ENCODE measurements at places on chromosomes 6 and 20.

DNA sequence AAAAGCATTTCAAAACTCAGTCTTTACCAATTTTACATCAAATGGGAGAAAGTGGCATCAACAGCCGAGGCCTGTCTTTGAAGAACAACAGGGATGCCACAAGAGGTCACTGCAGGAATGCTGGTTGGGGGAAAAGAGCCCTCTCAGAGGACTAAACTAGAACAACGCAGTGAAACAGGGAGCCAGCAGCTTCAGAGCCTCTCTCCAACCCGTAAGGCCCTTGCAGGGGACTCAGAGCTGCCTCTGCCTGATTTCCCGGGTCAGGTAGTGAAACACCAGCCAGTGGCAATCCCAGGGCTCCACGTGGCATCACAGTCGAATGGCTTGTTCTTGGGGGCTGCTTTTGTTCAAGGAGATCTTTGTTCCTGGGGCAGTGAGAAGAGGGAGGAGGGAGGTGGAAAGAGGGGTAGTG is 55.0 kb upstream of the KCNK16 start:
- peak; percentile 75 for DNase-seq

GRCh38 chr20:43408848-43409576 is 48.7 kb upstream of the SRSF6 start:
- DNase-seq = peak; percentile 50

- no peak for DNase-seq
Observed at GRCh38 chr6:8383584-8383983, 51.8 kb downstream of the SLC35B3 start.

GRCh38 chr20:57118107-57118769 is 148.2 kb downstream of the BMP7 start:
- no peak for DNase-seq

DNA sequence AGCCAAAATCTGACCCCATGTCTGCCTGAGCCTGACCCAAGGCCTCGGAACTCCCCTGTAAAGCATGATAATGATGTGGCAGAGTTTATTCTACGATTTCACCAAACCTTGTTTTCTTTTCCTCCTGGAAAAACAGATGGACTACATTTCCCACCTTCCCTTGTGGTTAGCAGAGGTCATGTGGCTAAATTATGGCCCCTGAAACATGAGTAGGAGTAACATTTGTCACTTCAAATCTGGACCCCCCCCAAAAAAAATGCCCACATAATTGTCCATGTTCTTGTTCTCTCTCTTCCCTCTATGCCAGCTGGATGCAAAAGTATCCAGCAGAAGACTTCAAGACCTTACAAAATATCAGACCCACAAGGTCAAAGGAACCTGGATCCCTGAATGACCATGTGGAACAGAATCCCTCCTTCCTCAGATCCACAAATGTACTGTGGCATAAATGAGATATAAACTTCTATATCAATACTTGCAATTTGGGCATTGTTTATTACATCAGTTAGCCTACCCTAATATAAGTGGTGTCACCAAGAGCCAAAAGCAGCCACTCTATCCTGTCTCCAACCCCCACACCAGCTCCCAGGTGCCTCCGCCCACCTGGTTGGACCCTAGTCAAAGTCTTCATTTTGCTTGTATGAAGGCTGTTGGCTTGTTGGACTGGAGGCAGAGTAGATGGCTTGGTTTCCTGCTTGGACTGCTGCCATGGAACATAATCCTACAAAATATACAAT is 1.4 kb downstream of the C20orf96 start:
- DNase-seq = no peak

- peak; percentile 85 for DNase-seq
Observed at GRCh38 chr6:12010635-12011275, 1.4 kb upstream of the HIVEP1 start.

DNA sequence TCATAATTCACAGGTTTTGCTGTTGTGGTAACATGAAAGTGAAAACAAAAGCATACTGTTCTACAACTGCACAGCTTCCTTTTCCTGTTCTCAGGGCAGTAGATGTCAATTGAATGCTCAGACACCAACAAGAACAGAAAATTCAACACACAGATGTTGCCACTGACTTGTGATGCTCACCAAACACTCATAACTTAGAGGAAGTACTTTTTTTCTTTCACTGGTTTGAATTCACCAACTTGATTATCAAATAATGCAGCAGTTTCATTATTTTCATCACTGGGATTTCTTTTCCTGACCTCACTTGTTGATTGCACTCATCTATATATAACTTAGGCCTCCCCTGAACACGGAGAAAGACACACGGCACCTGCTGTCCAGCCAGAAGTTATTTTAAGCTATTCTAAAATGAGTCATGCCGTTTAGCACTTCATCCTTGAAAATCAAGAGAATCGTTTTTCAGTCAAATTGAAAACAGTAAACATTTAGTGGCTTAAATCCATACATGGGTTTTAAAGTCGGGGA is 949 bp downstream of the TXLNB start:
- peak; percentile 61 for DNase-seq

- peak; percentile 50 for DNase-seq
Observed at GRCh38 chr6:116531675-116532570, 13.6 kb downstream of the TRAPPC3L start.

- no peak for DNase-seq
Observed at GRCh38 chr6:75611702-75612375, 10.2 kb downstream of the SENP6 start.

- DNase-seq = peak; percentile 100
Observed at GRCh38 chr20:58127701-58128111, 100.7 kb downstream of the ANKRD60 start.

- no peak for DNase-seq
Observed at GRCh38 chr6:12467706-12468670, 177.8 kb downstream of the EDN1 start.

GRCh38 chr6:90124874-90125510 is 171.7 kb downstream of the BACH2 start:
- DNase-seq = no peak

DNA sequence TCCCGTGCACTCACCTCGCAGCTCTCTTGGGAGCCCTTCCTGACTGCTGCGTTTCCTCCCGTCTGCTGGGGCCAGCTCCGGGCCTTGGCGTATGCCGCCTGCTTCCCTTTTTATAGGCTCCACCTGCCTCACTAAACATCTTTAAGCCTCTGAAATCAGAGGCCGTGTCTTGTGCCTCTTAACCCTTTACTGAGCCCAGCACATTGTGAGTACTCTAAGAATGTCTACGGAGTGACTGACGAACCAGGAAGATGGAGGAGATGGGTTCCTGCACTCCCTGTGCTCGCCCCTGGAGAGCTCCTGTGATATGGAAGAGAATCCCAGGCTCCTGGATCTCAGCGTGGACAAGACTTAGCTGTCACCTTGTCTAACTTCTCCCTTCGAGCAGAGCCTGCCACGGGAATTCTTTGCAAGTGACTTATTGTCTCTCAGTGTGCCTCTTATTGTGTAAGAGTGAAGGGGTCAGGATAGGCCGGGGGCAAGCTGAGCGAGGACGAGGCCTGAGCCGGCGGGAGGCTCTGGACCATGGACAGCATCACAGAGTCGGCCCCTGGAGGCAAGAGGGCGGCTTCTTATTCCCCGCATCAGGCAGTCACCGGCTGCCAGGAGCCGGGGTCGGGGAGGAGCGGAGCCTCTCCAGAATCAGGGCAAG is 70.9 kb upstream of the CCDC167 start:
- DNase-seq = no peak

DNA sequence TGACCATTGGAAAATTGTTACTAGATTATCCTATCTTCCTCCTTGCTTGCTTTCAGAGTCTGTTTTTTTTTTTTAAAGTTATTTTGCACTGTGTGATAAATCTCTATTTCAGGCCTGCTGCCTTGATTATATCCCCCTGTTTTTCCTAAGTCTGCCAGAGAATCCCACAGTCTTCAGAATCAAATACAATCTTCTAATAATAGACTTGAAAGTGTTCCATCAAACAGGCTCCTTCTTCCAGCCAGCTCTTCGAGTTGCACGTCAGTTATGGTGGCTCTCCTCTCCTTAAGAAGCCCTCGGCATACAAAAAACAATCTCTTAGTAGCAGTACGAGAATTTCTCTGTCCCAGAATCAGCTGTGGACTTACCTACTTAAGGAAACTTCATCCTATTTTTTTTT is 92.9 kb upstream of the NOX3 start:
- DNase-seq = no peak

GRCh38 chr20:44309763-44310663 is 989 bp downstream of the FITM2 start:
- peak; percentile 53 for DNase-seq

DNA sequence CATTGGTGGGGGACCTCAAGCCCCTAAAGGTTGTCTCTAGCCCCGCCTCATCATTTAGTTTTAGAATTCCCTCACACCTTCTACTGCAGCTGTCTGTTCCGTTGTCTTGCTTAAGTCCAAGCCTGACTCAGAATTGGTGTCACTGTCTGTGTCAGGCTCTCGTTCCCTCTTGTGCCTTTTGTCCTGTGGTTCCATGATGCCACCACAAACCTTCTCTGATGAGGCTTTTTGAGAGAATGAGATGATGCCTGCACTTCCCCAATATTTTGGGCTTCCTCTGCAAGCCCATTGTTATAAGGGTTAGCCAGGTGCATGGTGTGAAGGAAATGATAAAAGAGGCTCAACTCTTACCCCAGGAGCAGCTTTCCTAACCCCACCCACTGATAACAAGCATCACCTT is 8.1 kb upstream of the AKIRIN2 start:
- DNase-seq = no peak

- DNase-seq = no peak
Observed at GRCh38 chr6:84788689-84789088, 24.3 kb upstream of the TBX18 start.

DNA sequence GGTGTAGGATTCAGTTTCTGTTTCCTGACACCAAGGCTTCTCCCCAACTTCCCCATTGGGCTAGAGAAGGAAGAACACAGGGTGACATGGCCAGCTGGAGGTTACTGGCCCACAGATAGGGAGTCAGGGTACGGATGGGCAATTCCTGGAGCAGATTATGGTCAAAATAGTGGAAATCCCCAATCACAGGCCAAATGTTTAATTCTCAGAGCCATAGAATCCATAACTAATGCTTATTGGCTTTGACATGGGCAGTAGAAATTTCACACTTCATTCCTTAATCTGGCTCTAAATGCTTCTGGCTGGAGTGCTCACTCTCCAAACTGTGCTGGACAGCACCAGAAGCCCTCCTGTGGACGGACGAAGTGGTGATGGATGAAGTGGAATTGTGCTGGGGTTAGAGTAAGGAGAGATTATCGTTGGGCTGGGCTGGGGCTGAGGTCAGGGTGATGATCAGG is 887 bp downstream of the SIGLEC1 start:
- DNase-seq = no peak

- no peak for DNase-seq
Observed at GRCh38 chr6:69398729-69399128, 398.1 kb downstream of the LMBRD1 start.

- no peak for DNase-seq
Observed at GRCh38 chr20:50418890-50419642, 91.1 kb upstream of the PTPN1 start.

DNA sequence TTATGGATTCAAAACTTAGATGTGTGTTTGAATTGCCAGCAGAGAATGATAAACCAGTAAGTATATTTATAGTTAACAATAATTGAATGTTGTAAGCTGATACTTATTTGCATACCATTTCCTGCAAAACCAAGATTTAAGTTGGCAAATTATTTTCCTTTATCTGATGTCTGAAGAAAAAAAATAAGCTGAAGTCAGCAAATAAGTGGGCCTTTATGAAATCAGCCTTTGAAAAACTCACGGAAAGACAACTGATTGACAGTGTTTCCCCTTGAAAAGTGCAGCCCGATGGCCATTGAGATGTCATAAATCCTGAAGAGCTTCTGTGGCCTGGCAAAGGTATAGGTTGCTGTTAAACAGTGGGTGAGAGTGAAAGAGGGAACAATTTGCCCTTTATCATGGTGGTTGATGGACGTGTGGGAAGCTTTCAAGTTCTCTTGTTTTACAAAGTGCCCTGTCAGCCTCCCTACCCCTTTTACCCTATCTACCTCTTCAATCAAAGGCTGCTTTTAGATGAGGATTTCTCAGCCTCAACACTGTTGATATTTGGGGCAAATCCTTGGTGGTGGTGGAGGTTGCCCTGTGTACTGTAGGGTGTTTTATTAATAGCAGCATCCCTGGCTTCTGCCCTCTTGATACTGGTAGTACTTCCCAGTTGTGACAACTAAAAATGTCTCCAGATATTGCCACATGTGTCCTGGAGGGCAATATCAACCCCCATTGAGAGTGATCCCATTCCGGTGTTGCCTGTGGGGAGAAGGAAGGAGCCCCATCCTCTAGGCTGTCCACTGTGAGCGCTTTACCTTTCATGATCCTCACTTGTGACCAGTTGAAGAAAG is 50.2 kb downstream of the VAPB start:
- no peak for DNase-seq

GRCh38 chr6:148293181-148293995 is 49.2 kb upstream of the SASH1 start:
- DNase-seq = no peak

GRCh38 chr6:135608031-135608430 is 110.5 kb upstream of the AHI1 start:
- DNase-seq = no peak

- peak; percentile 89 for DNase-seq
Observed at GRCh38 chr6:85865420-85866369, 223.0 kb upstream of the SYNCRIP start.

- no peak for DNase-seq
Observed at GRCh38 chr6:5606546-5606945, 345.2 kb downstream of the FARS2 start.

DNA sequence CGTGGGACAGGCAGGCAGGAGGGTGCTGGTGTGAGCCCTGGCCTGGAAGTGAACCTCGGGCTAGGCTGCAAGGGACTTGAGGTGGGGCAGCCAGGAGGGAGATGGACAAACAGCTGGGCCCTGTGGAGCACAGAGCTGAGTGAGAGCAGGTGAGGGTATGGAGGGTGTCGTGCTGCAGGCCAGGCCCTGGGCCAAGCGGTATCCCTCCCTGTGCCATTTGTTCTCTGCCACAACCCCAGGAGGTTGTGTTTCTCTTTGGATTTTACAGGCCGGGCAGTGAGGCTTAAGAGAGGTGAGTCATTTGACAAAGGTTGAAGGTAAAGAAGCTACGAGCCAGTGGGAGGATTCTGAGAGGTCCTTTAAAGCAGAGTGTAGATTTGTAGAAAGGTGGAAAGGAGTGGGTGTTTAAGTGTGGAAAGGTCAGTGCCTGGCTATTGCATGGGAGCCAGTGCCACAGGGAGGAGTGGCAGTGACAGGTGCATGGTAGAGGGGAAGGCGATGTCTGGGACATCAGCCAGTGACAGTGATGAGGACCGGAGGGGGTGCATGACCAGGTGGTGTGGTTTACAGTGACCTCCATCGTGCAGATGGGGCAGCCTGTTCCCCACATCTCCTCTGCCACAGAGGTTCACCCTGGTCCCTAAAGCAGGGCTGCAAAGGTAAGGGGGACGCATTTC is 39.8 kb downstream of the GMPR start:
- DNase-seq = peak; percentile 77

DNA sequence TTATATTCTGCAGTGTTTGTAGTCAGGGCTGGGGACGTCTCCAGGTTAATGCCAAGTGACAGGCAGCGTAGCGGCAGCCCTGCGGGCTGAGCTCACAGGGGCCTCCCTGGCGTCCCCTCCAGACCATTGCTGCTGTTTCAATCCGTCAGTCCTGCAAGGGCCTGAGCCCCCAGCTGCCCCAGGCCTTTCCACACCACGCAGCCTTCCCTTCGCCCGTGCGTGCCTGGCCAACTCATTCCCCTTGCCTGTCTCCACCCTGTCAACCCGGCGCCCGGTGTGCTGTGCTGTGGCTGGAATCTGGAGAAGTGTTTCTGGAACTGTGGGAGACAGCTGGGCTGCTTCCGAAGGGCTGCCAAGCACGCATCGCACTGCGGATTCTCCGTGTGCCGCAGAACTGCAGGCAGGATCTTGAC is 11.9 kb downstream of the BHLHE23 start:
- DNase-seq = no peak

All from M059J (cell line).